ENCODE measurements at places on chromosomes 3 and 15.

GRCh38 chr3:27454914-27455313 lies 29.3 kb downstream of the SLC4A7 start:
- DNase-seq = no peak
- no peak overlapping the region for H3K4me3 ChIP-seq
- H3K36me3 ChIP-seq = peaks cover 4% of the 10 kb centered on the region
- no peak overlapping the region for H3K27ac ChIP-seq
- no peaks in the 10 kb centered on the region for H3K27me3 ChIP-seq

GRCh38 chr15:90000186-90001001 lies 730 bp upstream of the ZNF710 start:
- no peaks in the 10 kb centered on the region for H3K27me3 ChIP-seq
- H3K4me3 ChIP-seq = peak overlapping the region; percentile 91
- peak overlapping the region; percentile 98 for H3K27ac ChIP-seq
- no peaks in the 10 kb centered on the region for H3K36me3 ChIP-seq
- no peak for DNase-seq
- peaks cover 29% of the 10 kb centered on the region for H3K4me1 ChIP-seq

- H3K36me3 ChIP-seq = no peaks in the 10 kb centered on the region
- H3K27me3 ChIP-seq = peaks cover 3% of the 10 kb centered on the region
- H3K27ac ChIP-seq = no peak overlapping the region
- peaks cover 5% of the 10 kb centered on the region for H3K4me1 ChIP-seq
- DNase-seq = no peak
Observed at GRCh38 chr15:48021336-48022086, 99.3 kb upstream of the SLC24A5 start.

GRCh38 chr15:79003896-79004295 lies 59.0 kb upstream of the CTSH start:
- H3K4me1 ChIP-seq = peaks cover 4% of the 10 kb centered on the region
- no peak overlapping the region for H3K4me3 ChIP-seq
- no peak for DNase-seq
- H3K36me3 ChIP-seq = no peaks in the 10 kb centered on the region
- H3K27ac ChIP-seq = no peak overlapping the region
- H3K27me3 ChIP-seq = no peaks in the 10 kb centered on the region

DNA sequence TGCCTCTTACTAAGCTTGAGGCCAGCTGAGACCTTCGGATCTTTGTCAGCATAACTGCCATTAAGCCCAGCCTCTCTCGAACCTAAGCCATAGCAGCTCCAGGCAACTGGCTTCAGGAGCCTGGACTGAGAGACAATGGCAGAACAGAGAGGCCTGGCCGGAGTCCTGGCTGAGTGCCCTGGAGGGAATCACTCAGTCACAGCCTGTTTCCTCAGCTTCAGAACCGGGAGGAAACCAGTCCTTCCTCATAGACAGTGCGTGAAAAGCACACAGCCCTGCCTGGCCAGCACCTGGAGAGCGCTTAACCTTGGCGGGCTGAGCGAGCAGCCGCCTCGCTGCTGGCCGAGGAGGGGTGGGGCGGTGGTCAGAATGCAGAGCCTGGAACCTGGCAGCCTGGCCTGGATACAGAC lies 21.6 kb downstream of the RNU5B-1 start:
- H3K4me1 ChIP-seq = peaks cover 19% of the 10 kb centered on the region
- no peaks in the 10 kb centered on the region for H3K27me3 ChIP-seq
- DNase-seq = no peak
- H3K27ac ChIP-seq = peak overlapping the region; percentile 53
- H3K4me3 ChIP-seq = no peak overlapping the region

GRCh38 chr15:72375501-72375845 lies 341 bp downstream of the HEXA start:
- no peak for DNase-seq
- peak overlapping the region; percentile 95 for H3K27ac ChIP-seq
- peak overlapping the region; percentile 85 for H3K4me3 ChIP-seq
- no peaks in the 10 kb centered on the region for H3K36me3 ChIP-seq
- H3K4me1 ChIP-seq = peaks cover 33% of the 10 kb centered on the region
- peaks cover 6% of the 10 kb centered on the region for H3K27me3 ChIP-seq

DNA sequence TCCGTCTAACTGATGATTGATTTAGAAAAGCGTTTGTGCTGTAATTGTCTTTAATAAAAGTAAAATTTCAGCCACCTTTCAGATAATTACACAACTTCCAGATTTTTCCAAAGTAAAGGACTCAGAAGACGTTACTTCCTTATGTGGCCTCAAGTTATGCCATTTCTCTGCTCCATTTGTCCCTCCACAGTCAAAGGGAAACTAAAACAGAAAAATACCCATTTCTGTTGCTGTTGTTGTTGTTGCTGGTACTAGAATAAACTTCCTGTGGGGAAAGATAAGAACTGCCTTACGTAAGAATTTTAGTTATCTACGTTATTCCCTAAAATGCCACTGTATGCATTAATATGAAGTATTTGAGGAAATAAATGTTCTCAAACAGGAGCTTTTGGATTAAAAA lies 153.9 kb downstream of the P3H2 start:
- no peak for DNase-seq
- no peaks in the 10 kb centered on the region for H3K27me3 ChIP-seq
- peaks cover 9% of the 10 kb centered on the region for H3K36me3 ChIP-seq
- H3K4me1 ChIP-seq = peaks cover 5% of the 10 kb centered on the region
- no peak overlapping the region for H3K4me3 ChIP-seq
- no peak overlapping the region for H3K27ac ChIP-seq

- H3K36me3 ChIP-seq = no peaks in the 10 kb centered on the region
- DNase-seq = no peak
- H3K4me3 ChIP-seq = no peak overlapping the region
- no peaks in the 10 kb centered on the region for H3K4me1 ChIP-seq
- H3K27me3 ChIP-seq = peaks cover 25% of the 10 kb centered on the region
Observed at GRCh38 chr15:81229586-81229985, 32.9 kb downstream of the IL16 start.

DNA sequence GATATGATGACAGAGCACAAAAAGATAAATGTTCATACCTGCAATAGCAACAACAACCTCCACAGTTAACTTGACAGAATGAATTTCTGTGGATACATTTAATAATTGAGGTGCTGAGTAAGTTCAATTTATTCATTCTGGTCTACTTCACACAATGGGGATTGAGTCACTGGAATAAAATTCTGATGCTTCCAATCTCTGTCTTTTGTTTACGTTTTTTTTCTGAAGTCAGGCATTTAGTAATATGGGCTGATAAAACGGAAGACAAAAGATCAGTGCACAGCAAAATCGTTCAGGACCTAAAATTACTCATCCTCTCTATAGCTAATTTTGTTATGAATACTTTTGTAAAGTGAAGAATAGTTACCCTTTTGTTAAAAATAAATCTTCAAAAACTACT lies 565.9 kb upstream of the CCDC54 start:
- DNase-seq = no peak
- no peaks in the 10 kb centered on the region for H3K27me3 ChIP-seq
- H3K27ac ChIP-seq = peak overlapping the region; percentile 78
- H3K4me1 ChIP-seq = peaks cover 47% of the 10 kb centered on the region
- H3K4me3 ChIP-seq = no peak overlapping the region

DNA sequence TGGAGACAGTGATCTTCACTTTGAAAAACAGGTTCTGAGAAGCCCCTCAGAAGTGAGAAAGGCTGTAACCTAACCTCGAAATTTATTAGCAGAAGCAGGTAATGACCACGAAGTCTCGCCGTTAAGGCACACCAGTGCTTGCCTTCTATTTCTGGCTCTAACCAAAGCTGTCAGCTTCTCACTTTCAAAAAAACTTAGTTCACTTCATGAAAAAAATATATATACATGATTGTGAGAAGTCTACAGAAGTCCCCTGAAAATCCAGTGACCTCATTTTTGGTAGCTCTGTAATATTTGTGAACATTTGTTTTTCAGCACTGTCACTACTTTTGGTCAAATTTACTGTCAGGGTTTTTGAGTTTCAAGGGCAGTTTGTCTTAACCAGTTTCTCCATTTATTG lies 19.1 kb upstream of the AKAP13 start:
- H3K36me3 ChIP-seq = no peaks in the 10 kb centered on the region
- peaks cover 8% of the 10 kb centered on the region for H3K4me1 ChIP-seq
- no peak overlapping the region for H3K27ac ChIP-seq
- H3K4me3 ChIP-seq = no peak overlapping the region
- no peaks in the 10 kb centered on the region for H3K27me3 ChIP-seq

DNA sequence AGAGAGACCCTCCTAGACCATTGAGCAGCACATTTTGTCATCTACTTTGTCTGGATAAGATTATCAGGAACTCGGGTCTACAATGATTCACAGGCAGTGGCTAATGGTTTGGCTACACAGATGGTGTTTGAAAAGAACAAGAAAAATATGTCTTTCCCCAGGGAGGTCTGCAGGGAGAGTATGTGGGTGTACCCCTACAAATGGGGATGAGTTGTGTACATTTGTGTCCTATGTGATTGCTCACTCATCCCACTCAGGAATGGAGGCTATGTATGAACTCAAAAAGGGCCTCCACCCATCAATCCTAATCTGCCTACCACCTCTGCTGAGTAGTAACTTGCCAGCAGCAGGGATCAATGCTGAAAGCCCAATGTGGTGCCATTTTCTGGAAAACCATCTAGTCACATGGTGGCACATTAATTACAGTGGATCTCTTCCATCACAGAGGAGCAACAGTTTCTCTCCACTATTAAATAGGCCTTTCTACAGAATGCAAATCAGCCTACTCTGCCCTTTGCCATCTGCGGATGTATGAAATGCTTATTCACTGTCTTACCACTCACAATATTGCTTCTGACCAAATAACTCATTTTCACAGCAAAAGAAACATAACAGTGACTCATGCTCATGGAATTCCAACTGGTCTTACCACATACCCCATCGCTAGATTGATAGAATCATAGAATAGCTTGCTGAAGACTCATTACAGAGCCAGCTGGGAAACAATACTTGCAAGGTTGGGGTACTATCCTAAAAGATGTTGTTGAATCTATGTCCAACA lies 48.3 kb upstream of the TRIM42 start:
- peak overlapping the region; percentile 57 for H3K27ac ChIP-seq
- no peaks in the 10 kb centered on the region for H3K36me3 ChIP-seq
- H3K4me1 ChIP-seq = peaks cover 41% of the 10 kb centered on the region
- DNase-seq = no peak
- no peaks in the 10 kb centered on the region for H3K27me3 ChIP-seq
- no peak overlapping the region for H3K4me3 ChIP-seq

- H3K4me1 ChIP-seq = peaks cover 9% of the 10 kb centered on the region
- no peak overlapping the region for H3K4me3 ChIP-seq
- no peaks in the 10 kb centered on the region for H3K36me3 ChIP-seq
- DNase-seq = no peak
- no peak overlapping the region for H3K27ac ChIP-seq
Observed at GRCh38 chr15:89410039-89410435, 75.4 kb upstream of the POLG start.

DNA sequence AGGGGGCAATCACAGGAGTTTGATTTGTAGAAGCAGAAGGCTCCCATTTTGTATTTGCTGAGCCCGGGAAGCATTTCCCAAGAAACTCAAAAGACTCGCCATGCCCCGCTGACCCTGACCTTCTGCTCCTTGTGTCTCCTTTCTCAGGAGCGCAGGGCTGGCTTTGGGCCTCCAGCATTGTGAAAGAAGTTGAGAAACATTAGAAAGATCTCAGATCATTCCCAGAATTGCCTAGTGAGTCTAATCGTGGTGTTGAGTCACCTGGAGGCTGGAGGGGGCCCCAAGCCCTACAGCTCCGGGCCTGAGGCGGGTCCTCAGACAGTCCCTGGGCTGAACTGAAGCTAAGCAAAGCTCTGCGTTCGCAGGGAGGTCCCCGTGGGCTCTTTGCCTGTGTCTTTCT lies 10.9 kb upstream of the PIGZ start:
- no peak overlapping the region for H3K4me3 ChIP-seq
- H3K36me3 ChIP-seq = peaks cover 11% of the 10 kb centered on the region
- H3K4me1 ChIP-seq = no peaks in the 10 kb centered on the region

DNA sequence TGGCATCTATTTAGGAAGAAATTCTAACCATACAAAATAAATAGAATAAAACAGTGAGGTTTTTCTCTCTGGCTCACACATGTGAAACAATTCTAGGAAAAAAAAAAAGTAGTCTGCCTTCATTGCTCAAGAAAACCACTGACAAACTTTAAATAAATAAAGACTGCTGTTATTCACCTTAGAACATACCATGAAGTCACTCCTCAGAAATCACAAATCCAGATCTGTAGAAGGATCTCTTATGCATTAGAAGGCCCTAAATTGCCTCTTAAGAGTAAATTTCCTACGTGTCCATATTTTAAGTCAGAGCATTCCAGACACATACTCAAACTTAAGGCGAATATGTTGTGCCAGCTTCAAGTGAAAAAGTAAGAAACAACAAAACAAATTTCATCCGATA lies 217.3 kb downstream of the ZIC4 start:
- no peak for DNase-seq
- peaks cover 8% of the 10 kb centered on the region for H3K4me1 ChIP-seq
- H3K27ac ChIP-seq = no peak overlapping the region
- peaks cover 3% of the 10 kb centered on the region for H3K36me3 ChIP-seq
- H3K4me3 ChIP-seq = no peak overlapping the region
- H3K27me3 ChIP-seq = no peaks in the 10 kb centered on the region

DNA sequence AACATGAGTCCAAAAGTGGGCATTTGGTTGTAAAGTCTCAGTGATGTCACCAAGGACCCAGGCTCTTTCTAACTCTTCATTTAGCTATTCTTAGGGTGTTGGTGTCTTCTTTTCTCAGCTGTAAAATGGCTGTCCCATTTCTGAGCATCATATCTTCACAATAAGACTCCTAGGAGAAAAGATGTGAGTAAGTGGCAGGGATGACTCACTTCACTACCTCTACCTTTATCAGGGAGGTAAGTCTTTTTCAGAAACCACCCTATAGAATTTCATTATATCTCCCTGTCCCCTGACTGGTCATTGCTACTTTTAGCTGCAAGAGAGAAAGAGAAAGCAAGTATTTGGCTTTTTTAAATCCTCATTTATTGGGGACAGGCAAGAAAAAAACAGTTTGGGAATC lies 300.2 kb upstream of the RBMS3 start:
- H3K36me3 ChIP-seq = no peaks in the 10 kb centered on the region
- H3K4me1 ChIP-seq = no peaks in the 10 kb centered on the region
- no peak overlapping the region for H3K27ac ChIP-seq
- no peak overlapping the region for H3K4me3 ChIP-seq
- DNase-seq = no peak

DNA sequence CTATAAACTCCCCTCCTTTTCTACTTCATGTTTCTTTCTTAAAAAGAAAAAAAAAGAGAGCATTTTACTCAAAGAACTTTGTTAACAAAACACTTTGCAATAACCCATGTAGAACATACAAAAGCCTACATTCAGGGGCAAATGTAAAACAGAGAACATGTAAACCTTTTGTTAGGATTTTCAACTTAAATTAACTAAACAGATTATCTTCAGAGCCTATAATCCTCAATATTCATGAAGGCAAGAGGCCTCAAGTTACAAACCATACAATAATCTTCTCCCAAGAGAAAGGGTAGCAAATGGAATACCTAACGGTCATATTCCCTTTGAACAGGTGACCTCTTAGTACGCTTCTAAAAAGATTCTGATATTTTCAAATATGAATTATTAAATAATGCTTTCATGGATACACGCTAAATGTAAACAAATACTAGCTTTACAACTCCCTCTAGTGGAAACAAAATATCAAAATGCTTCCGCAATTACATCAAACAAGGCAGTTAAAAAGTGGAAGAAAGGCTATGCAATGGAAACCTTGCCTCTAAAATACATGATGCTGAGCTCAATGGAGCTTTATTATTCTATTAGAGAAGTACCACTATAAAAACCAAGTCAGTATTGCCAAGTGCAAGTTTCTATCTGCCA lies 9.9 kb downstream of the CEP152 start:
- no peaks in the 10 kb centered on the region for H3K36me3 ChIP-seq
- no peak overlapping the region for H3K4me3 ChIP-seq
- no peak overlapping the region for H3K27ac ChIP-seq
- H3K4me1 ChIP-seq = peaks cover 8% of the 10 kb centered on the region
- DNase-seq = no peak

GRCh38 chr3:5278666-5279065 lies 91.2 kb downstream of the EDEM1 start:
- no peak overlapping the region for H3K27ac ChIP-seq
- H3K4me3 ChIP-seq = no peak overlapping the region
- no peak for DNase-seq
- no peaks in the 10 kb centered on the region for H3K27me3 ChIP-seq
- no peaks in the 10 kb centered on the region for H3K36me3 ChIP-seq
- no peaks in the 10 kb centered on the region for H3K4me1 ChIP-seq
